ENCODE measurements at places on chromosomes 13 and 19.

DNA sequence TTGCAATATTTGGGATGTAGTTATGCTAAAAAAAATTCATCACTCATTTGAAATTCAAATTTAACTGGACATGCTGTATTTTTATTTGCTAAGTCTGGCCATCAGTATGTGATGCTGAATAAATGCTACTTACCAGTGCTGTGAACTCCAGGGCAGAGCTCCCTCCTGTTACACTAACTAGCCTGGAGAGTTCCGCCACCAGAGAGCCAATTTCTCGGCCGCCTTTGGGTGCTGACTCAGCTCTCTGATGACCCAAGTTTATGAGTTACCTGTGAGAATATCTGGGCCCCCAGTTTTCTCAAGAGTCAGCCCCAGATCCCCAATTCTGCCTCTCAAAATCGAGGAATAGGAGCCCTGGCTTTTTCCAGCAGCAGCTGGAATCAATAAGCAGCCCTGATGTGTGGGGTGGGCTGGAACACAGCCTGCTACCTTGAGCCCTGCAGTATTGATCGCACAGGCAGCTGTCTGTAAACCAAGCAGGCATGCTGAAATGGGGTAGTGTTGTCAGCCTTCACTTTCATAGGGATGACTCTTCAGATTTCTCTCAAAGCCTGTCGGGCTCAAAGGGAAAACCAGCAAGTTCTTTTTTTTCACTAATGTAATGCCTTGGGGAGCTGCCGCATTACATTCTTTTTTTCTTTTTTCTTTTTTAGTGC, 113.7 kb downstream of the DNAJC15 start:
- DNase-seq, result no peak

- no peak for DNase-seq
Measured at GRCh38 chr13:34750078-34750931, 191.8 kb upstream of the NBEA start.

- peak; percentile 65 for DNase-seq
Measured at GRCh38 chr13:99916366-99917103, 55.0 kb downstream of the ZIC5 start.

- DNase-seq, result no peak
Measured at GRCh38 chr19:2334986-2335846, 6.7 kb downstream of the SPPL2B start.

Measured in HTR-8/SVneo (cell line).